ENCODE measurements at places on chromosomes 2 and 18.

DNA sequence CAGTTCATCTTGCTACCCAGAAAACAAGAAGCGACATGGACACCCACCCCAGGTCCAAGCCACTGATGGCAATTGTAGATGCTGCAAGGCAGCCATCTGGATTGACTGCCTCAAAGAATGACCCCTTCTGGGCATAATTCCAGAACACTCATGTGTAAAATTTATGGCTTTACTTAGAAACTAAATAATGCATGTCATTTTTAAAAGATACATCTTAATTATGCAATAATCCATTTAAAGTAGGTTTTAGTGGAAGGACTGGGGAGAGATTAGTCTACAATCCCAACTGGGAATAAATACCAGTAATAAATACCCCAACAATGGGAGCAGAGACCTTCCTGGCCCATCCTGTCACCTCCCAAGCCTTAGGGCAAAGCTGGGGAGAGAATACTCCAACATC is 247.7 kb downstream of the SS18 start:
- DNase-seq = no peak

DNA sequence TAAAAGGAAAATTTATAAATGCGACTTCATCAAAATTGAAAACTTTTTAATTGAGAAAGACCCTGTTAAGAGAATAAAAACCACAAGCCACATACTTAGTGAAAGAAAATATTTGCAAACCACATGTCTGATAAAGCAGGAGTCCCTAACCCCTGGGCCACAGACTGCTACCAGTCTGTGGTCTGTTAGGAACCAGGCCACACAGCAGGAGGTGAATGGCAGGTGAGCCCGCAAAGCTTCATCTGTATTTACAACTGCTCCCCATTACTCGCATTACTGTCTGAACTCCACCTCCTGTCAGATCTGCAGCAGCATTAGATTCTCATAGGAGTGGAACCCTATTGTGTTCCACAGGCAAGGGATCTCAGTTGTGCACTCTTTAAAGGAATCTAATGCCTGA is 95.5 kb upstream of the CRACDL start:
- no peak for DNase-seq

GRCh38 chr2:217806482-217806765 is 196.4 kb downstream of the TNS1 start:
- no peak for DNase-seq

GRCh38 chr2:60992985-60993392 is 24.5 kb upstream of the PEX13 start:
- DNase-seq = no peak

- DNase-seq = no peak
These were observed 197.7 kb downstream of the UBE2E3 start for GRCh38 chr2:181178130-181178529.

DNA sequence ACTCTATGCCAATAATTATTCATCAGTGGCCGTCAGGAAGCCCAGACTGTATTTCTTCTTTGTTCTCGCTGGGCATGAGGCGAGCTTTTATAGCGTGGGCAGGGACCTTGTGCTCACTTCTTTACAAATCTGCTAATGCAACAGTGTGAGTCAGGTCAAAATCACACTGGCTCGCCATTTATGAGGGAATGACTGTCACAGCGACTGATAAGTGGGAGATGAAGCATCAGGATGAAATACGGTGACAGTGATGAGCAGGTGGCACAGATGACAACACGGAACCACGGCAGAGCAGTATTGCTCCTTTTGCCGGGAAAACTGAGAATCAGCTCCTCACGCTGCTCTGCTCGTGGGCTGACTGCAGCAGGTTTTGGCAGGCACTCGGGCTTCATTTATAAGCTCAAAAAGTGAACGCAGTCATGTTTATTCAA is 20.5 kb downstream of the TYMS start:
- DNase-seq = no peak

- no peak for DNase-seq
These were observed 47.4 kb upstream of the CYRIA start for GRCh38 chr2:16713011-16713423.

- no peak for DNase-seq
These were observed 2.9 kb upstream of the EVA1A start for GRCh38 chr2:75563591-75563990.

DNA sequence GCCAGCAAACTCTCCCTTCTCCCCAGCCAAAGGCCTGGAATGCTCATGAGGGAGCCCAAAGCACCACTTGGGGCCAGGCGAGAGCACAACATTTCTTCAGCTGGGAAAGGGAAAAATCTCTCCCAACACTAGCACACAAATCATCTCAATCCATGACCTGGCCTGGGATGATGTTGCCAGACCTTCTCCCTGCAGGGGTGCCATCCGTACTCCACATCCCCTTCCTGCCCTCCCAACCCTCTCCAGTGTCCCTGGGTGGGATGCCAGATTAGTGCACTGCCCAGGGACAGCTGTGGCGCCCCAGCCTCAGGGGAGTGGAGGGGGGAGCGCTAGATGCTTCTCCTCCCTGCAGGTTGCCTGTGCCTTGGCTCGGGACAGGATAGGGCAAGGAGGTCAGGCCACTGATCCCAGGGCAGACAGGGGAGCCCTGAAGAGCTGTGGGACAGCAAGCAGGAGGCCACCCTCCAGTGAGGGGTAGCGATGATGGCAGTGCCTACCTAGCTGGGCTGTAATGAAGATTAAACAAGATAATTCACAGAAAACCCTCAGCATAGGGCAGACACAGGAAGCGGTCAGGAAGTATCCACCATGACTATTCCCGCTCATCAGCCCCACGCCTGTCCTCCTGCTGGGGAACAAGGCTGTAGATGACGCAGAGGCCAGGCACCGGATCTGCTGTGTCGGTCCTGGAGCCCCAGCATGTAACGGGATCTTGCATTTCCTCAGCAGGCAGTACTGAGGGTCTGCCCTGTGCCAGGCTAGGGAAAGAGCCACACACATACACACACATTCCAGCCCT is 31.1 kb downstream of the SERTAD2 start:
- no peak for DNase-seq

- no peak for DNase-seq
These were observed 717.2 kb downstream of the RNF144A start for GRCh38 chr2:7634409-7634808.

- DNase-seq = no peak
These were observed 85.1 kb upstream of the RMDN2 start for GRCh38 chr2:37839991-37840390.

GRCh38 chr18:57754577-57755338 is 48.4 kb downstream of the ATP8B1 start:
- DNase-seq = no peak

- DNase-seq = peak; percentile 57
These were observed at the start of gene VAMP8 for GRCh38 chr2:85577386-85578242. Gene VAMP8, plus strand, starts transcription at chr2:85577586. Its CDS starts 61 bp downstream, at chr2:85577647.

DNA sequence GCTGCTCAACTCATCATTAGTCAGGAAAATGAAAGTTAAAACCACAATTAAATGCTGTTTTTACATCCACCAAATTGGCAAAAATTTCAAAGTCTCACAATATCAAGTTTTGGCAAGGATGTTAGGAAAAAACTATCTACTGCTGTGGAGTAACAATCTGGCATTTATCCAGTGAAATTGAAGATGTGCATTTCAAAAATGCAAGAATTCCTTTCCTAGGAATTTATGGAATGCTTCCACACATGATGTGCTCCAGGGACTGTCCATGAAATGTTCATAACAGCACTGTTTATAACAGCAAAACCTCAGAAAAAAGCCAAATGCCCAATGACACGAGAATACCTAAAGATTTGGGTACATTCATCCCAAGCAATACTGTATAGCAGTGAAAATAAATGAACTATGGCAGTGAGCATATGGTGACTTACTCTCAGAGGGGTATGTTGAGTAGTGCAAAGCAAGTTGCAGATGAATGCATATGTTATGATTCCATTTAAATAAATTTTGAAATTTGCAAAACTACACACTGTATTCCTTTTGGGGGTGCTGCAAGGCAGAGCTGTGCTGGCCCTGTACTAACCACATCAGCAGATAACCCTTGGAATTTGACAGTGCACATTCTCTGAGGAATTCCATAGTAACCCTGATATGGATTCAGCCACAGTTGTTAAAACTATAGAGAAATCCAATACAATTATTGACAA is 41.3 kb upstream of the GYPC start:
- no peak for DNase-seq

DNA sequence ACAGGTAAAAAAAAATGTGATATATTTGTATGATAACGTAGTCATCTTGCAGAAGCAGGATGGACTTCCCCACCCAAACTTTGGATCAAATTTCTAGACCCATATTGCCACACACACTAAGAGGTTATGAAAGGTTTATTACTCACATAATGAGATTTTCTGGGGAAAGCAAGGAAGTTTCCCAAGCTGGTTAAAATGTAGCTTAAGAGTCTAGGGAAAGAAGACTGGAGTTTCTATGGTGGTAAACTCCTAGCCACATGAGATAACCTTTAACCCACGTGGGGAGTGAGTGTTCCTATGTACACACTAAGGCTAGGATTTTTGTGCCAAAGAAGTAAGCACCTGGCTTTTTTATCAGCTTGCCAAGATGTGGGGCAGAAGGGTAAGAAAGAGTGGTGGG is 335.7 kb upstream of the UBE2E3 start:
- no peak for DNase-seq

- no peak for DNase-seq
These were observed 20.5 kb upstream of the C1D start for GRCh38 chr2:68083346-68083745.

DNA sequence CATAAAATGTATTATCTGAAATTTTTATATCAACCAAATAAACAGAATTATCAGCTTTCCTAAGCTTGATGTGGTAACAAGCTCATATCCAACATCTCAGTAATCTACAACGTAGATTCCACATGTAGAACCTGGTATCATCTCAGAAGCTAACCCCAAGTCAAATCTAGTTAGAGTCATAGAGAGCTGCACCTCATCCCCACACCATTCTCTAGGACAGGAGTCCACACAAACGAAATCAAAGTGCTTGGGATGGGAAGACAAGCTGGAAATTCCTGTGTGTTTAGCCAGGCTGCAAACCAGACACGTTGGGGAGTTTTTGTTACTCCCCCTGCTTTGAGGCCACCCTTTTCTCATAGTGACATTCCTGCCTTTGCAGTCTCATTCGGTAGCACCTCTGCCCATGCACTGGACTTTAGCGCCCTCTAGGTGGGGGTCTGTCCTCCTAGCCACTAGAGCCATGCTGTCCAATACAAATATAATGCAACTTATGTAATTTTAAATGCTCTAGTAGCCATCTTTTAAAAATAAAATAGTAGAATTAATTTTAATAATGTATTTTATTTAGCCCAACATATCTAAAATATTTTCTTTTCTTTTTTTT is 28.1 kb upstream of the SATB2 start:
- no peak for DNase-seq

- DNase-seq = no peak
These were observed 359.9 kb downstream of the DSC3 start for GRCh38 chr18:30682672-30683071.

DNA sequence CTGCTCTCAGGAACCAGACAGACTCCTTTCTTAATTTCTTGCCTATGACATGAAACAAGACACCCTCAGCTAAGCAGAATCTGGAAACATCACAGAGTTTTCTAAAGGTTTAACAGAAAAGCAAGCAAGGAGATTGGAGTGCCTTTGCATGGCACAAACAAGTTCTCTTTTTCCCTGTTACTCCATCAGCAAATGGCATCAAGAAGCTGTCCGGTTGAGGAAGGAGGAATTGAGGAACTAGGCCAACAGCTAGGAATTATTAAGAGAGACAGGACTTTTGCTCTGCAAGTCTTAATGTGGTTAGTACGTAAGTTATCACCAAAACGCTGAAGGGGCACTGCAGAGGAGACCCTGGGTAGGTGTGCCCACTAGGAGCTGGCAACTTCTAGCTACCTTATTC is 53.2 kb downstream of the NEB start:
- DNase-seq = no peak

DNA sequence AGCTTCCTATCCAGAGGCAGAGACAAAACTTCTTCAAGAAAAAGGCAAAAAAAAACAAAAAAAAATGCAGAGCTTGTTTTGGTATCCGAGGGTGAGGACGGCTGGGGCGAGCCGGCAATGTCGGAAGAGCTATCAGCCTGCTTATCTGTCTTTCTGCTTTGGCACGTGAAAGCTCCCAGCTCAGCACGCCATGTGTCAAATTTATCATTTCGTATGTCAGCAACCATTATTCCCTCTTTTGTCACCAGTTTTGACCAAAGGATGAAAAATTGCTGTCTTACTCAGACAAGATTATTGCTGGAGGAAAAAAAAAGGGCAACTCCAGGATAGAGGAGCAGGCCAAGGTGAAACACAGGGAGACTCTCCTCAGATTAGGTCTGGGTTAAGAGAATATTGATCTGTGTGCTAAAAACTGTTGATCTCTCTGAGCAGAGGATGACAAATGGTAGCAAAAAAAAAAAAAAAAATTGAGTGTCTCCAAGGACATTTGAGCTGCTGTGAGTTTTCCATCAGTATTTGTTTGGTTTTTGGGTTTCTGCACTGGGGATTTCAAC is 532.0 kb upstream of the POU3F3 start:
- DNase-seq = no peak

DNA sequence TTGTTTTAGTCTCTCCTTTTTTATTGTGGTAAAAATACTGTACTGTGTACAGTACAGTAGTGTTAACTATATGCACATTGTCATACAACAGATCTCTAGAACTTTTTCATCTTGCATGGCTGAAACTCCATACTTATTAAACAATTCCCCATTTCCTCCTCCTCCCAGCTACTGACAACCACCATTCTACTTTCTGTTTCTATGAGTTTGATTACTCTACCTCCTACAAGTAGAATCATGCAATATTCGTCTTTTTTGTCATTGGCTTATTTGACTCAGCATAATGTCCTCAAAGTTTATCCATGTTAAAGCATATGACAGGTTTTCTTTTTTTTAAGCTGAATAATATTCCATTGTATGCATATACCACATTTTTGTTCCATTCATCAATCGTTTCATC is 338.2 kb downstream of the AGPS start:
- no peak for DNase-seq

- no peak for DNase-seq
These were observed 15.5 kb downstream of the SEC11C start for GRCh38 chr18:59155153-59155552.

DNA sequence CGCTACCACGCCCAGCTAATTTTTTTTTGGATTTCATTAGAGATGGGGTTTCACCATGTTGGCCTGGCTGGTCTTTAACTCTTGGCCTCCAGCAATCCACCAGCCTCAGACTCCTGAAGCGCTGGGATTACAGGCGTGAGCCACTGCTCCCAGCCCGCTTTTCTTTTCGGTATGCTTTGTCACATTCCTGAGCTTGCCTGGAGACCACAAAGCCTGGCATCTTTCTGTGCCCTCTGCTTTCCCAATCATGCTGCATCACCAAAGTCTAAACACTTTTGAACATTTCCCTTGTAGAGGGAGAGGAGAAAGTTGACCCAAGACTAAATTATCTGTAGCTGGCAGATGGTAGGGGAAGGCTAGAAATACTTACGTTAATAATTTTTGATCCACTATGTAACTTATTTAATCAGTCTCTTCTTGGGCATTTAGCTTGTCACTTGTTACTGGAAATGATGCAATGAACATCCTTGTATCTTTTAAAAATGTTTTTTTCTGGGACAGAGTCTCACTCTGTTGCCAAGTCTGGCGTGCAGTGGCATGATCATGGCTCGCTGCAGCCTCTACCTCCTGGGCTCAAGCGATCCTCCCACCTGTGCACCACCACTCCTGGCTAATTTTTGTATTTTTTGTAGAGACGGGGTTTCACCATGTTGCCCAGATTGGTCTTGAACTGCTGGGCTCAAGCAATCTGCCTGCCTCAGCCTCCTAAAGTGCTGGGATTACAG is 2.7 kb upstream of the NPC1 start:
- DNase-seq = no peak
